ENCODE measurements at places on chromosomes 1 and 21.

- DNase-seq: peak; percentile 50
Measured at GRCh38 chr1:40394491-40395172, 21.1 kb downstream of the SMAP2 start.

GRCh38 chr21:43733060-43733459 lies 14.1 kb downstream of the PDXK start:
- DNase-seq: no peak

DNA sequence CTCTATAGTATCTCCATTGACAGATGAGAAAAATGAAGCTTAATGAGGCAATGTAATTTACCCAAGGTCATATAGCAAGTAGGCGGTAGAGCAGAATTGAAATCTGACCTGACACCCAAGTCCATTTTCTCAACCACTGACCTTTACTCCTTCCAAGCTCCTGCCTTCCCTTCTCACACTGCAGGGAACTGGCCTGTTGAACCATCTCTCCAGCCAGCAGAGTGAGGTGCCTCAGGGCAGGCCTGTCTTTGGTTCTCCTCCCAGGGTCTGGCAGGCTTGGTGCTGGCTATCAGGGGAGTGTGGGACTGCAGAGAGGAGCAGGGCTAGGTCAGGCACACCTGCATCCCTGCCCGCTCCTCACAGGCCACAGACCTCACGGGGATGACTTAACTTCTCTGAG lies 126.8 kb downstream of the BEND5 start:
- DNase-seq: no peak

GRCh38 chr1:44806704-44807363 lies at the start of gene DYNLT4:
Gene DYNLT4, minus strand, starts transcription at chr1:44807351. Its CDS starts 683 bp downstream, at chr1:44806668.
- DNase-seq: no peak

- DNase-seq: peak; percentile 17
Measured at GRCh38 chr1:62613325-62613727, 16.0 kb downstream of the ANGPTL3 start.

GRCh38 chr1:208807446-208808127 lies 563.4 kb upstream of the PLXNA2 start:
- DNase-seq: no peak

DNA sequence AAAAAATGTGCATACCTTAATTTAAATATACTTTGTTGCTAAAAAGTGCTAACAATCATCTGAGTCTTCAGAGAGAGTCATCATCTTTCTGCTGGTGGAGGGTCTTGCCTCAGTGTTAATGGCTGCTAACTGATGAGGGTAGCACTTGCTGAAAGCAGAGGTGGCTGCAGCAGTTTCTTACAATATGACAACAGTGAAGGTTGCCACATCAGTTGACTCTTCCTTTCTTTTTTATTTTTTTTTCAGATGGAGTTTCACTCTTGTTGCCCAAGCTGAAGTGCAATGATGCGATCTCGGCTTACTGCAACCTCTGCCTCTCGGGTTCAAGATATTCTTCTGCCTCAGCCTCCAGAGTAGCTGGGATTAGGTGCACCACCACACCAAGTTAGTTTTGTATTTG lies 2.6 kb upstream of the CFAP45 start:
- no peak for DNase-seq

- no peak for DNase-seq
Measured at GRCh38 chr1:216457356-216457755, 34.1 kb upstream of the USH2A start.

- DNase-seq: no peak
Measured at GRCh38 chr1:168628807-168629206, 52.4 kb downstream of the XCL1 start.

GRCh38 chr1:174266476-174266875 lies 107.2 kb downstream of the RABGAP1L start:
- no peak for DNase-seq

GRCh38 chr1:37875833-37876232 lies 16.4 kb upstream of the MTF1 start:
- DNase-seq: no peak

DNA sequence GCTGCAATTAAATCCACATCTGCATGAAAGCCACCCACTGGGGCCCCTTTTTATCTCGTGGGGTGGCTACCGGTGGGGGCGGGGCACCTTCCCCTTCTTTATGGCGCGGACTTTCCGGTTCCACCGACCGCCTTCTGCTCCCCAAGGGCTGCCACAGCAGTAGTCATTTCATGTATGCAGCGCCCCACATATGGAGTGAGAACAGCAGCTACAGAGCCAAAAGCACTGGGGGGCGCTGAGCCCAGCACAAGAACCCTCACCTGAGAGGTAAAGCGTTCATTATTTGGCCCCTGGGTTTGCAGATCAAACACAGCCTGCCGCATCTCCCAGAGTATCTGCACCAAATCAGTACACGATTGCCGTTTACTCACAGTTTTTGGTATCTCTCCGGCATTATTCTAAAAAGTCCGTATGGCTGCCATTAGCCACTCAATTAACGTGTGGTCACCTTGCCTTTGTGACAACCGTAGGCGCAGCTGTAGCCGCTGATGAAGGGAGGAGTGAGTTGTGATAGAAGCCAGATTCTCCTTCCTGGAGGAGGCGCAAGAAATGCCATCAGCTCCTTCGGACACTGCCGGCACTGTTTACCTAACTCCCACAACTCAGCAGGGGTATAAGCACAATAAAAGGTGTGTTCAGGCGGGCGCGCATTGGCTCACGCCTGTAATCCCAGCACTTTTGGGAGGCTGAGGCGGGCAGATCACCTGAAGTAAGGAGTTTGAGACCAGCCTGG lies 30.4 kb upstream of the CR2 start:
- peak; percentile 64 for DNase-seq

DNA sequence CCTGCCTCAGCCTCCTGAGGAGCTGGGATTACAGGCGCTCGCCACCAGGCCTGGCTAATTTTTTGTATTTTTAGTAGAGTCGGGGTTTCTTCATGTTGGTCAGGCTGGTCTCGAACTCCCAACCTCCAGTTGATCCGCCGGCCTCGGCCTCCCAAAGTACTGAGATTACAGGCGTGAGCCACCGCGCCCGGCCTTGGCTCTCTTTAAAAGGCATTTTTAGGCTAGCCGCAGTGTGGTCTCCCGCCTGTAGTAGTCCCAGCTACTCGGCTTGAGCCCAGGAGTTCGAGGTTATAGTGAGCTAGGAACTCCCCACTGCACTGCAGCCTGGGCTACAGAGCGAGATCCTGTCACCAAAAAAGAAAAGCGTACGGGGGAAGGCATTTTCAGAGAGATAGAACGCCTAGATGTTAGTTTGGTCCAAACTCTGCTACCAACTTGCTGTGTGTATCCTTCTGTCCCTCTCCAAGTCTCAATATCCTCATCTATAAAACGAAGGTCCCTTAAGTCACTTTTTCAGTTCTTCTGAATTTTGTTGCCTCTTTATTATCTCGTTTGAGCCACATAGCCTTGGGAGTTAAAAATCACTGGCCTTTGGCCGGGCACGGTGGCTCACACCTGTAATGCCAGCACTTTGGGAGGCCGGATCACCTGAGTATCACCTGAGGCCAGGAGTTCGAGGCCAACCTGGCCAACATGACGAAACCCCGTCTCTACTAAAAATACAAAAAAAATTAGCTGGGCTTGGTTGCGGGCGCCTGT lies 734 bp downstream of the MED18 start:
- DNase-seq: peak; percentile 65

DNA sequence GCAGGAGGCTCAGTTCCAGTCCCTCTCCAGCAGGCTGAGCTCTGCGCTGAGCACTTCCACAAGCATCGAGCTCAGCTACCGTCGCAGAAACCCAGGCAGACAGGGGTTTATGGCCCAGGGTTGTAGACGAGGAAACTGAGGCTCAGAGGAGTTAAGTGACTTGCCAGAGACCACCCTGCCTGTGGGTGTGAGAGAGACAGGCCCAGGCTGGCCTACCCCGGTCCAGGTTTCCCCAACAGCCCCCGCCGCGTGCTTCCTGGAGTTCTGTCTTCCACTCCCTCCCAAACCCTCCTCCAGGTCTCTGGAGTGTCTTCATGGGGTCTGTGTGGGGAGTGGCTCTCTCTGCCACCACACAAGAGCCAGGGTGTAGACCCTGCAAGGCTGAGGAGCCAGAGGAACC lies 615.9 kb downstream of the PTPRU start:
- no peak for DNase-seq

DNA sequence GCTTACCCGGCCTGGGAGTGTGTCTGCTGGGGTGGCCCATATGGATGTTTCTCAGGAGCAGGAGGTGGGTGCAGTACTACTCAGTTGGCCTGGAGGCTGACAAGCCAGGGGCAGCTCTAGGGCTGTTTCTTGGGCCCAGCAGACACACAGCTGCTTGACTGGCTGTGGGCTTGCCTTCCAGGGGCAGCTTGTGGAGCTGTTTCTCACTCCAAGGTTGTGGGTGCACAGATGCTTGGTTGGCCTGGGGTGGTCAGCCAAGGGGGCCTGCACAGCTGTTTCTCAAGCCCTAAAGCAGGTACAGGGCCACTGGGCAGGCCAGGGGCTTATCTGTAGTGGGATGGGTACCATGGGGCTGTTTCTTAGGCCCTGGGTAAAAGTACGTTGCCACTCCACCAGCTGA lies 1078.1 kb upstream of the ADGRL2 start:
- no peak for DNase-seq

- DNase-seq: peak; percentile 75
Measured at GRCh38 chr1:5745800-5746610, 246.2 kb downstream of the NPHP4 start.

- peak; percentile 60 for DNase-seq
Measured at GRCh38 chr1:203649551-203649998, 22.9 kb downstream of the ATP2B4 start.

DNA sequence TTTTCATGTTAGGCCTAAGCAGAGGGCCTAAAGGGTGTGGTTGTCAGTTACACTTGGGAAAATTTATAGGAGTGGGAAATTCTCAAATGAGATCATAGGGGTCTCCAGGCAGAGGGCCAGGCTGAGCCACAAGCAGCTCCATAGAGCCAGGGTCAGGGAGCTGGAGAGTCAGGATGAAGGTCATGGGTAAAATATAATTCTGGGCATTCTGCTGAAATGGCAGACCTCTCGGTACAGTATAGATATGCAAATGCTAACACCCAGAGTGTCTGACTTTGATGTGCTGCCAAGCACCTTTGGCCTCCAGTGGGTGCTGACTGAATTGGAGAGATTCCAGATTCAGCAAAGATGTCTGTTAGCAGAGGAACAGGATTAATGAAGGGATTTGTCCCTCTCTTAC lies 40.1 kb downstream of the DNM3 start:
- DNase-seq: no peak

DNA sequence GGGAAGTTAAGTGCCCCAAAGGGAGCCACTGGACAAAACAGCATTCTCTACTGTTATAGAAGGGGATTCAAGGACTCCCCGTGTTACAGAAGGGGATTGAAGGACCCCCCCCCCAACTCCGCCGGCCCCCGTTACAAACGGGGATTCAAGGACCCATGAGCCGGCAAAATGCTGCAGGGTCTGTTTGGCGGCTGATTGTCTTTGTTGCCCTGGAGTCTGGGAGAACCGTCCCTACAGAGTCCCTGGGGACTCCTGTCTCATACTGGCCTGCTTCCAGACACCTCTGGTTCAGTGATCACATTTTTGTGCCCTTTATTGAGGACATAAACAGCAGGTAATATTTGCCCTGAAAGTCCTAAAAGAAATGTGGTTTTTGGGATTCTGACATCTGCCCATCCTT lies 96.4 kb downstream of the SYF2 start:
- DNase-seq: no peak

DNA sequence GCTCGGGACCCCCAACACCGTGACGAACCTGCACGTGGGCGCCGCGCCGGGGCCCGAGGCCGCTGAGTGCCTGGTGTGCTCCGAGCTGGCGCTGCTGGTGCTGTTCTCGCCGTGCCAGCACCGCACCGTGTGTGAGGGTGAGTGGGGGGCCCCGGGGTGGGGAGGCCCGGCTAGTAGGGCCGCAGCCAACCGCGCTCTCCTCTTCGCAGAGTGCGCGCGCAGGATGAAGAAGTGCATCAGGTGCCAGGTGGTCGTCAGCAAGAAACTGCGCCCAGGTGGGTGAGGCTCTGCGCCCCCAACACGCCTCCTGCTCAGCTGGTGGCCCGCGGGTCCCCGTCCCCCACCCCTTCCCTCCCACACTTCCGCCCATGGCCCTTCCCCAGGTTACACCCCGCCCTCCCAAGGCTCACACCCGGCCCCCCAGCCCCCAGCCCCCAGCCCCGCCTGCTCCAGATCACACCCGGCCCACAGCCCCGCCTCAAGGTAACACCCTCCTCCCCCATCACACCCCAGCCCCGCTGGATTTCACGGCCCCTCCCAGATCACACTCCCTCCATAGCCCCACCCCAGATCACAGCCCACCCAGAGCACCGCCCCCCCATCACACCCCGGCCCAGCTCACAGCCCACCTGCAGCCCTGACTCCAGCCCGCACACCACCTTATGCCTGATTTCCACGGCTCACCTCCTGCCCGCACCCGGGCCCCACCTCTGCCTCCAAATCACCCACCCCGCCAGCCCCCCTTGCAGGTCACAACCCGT lies 2.4 kb upstream of the MMP23B start:
- peak; percentile 44 for DNase-seq

DNA sequence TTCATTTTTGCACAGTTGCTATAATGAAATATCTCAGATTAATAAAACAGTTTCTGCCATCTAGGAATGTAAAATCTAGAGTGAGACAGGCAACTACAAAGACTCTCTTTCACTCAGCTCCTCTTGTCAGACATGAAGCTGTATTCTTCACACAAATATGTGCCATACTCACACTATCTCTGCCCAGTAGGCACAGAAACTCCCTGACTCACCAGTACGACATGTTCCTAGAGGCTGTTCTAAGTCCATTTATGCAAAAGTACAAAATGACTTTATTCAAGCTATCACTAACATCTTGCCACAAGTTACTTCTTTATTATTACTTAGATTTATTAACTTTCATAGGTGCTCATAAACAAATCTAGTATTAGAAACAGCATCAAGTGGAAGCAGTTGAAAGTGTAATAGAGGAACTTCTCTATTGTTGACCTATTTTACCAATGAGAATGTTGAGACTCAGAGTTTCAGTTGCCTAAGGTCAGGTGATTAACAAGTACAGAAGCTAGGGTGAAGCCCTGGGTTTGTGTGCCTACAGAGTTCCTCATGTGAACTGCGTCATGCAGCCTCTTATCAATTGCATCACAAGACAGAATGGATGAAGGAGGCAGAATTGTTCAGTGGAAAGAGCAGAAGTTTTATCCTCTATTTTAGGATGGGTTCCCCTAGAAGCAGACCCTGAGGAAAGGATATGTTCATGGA lies 98.9 kb downstream of the RGS2 start:
- DNase-seq: peak; percentile 25

DNA sequence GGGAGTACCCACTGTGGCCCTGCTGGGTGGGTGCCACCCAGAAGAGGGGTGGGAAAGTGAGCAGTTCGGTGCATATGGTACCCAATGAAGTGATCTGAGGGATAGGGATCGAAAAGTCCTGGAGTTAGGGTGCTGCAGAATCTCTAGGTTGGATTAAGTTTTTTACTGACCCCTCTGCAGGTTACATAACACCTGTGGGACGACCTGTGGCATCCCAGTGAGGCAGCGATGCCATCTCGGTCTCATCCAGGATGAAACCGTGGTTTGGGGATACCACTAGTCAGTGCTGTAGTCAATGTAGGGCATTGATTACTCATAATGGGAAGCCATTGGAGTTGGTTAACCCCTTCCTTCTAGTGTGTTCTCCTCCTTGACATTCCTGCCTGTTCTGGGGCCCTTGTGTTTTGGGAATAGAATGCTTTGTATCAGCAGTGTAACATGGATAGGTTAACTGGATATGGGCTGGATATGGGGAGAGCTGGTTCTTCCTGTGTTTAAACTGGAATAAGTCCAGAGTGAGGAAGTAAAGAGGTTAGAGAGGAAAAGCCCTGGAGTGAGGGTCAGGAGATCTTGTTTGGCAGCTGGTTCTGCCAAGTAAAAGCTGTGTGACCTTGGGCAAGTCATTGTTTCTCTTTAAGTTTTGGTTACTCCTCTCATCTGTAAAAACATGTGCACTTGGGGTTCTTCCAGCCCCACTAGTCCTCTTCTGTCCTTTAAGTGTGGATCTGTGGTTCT lies 42.8 kb upstream of the ATF3 start:
- DNase-seq: no peak

Measured in GM12865 (cell line).